ENCODE measurements at places on chromosomes 2 and 18.

DNA sequence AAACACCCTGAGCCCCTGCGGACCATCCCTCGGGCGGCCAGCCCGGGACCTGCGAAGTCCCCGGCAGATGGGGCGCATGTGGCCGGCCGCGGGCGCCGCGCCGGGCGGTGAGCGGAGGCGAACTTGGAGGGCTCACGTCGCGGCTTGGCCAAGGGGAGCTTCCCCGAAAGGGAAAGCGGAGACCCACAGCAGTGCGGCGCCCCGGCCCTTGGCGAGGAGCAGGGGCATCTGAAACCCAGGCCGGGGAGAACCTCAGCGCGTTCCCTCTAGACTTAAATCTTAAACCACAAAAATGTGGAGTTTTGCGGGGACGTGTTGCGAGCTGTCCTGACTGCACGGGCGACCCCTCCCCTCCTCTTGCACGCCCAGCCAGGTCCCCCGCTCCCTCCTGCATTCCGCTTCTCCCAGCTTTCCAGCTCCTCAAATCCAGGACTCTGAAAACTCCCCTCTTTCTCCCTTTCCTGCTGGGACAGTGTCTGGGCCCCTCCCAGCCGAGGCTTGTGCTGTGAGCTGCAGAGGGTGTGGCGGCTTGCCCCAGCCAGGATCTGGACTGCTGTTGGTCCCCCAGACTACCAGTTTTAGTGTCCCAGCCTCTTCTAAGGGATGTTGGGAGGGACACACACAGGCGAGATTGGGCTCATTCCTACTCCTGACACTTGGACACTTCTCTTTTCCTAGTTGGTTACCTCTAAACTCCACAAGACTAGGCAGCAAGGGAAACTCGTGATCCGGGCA is 1.3 kb downstream of the FMNL2 start:
- DNase-seq, result no peak

DNA sequence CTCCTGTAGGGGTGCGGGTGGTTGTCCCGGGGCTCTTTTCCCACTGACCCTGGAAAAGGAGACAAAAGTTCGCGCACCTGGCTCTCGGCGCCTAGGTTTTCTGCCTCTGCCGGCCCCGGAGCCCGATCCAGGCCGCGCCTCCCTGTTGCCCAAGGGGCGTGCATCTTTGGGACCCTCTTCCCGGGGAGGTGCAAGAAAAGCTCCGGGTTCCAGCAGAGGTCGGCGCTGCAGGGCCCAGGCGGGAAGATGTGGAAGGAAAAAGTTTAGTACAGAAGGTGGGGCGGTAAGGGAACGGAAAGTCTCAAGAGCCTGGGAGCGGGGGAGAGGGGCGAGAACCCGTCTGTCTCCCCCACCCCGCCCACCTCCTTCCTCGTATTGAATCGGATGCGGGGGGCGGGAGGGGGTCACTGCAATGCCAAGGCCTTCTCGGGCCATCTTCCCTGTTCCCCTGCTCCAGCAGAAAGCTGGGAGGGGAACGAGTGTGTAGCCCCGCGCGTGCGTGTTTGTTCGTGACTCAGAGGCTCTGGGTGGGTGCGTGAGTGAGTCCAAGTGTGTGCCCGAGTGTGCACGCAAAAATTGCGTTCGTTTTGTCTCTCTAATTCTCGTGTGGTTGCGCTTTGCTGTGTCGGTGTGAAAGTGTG is 6.3 kb upstream of the EN1 start:
- no peak for DNase-seq

- DNase-seq, result no peak
Observed at GRCh38 chr2:191526536-191526935, 151.4 kb upstream of the NABP1 start.

GRCh38 chr18:12091538-12092141 is 2.0 kb upstream of the ANKRD62 start:
- no peak for DNase-seq

DNA sequence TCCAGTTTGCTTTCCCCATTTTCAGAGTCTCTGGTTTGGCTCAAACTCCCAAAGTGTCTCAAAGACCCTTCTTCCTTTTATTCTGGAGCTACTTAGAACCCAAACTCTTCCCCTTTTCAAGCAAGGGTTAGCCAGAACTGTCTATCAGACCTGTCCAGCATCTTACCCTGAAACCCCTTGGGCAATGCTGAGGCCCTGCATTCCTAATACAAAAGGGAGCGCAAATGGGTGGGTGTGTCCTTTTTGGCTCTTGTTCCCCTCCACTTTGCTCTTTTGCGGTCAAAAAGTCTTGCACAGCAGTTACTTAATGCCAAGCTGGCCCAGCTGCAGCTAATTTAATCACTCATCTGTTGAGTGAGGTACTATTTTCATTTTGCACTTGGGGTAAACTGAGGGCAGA is 231.2 kb upstream of the FOSL2 start:
- DNase-seq, result no peak
